ENCODE measurements at places on chromosomes 11 and 22.

DNA sequence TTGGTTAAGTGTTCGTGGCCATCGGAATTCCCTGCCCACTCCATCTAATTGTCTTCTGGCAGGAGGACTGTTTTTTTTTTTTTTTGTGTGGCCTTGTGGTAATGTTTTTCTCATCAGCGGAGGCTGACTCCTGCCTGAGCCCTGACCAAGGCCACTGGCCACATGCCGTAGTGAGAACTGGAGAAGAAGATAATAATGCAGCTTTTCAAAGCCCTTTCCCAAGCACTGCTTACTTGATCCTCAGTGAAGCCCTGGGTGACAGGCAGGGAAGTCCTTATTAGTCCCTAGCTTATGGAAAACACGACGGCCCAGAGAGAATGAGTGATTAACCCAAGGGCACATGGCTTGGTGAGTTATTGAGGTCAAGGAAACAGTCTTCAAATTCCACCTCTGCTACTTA is 71.2 kb downstream of the ADM start:
- no peak for DNase-seq

DNA sequence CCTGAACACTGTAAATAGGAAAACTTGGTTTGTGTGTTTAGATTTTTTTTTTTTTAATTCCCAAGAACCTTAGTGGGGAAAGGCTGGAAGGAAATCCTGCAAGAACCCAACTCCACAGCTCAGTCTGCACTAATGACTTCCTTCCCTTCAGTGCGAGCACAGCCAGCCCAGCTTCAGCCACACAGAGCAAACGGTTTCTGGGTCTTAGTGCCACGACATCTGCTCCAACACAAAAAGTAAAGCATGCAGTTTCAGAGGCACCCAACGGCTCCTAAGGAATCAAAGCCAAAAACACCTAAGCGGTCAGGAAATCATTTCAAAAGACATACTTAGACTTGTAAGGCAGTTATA is 236.1 kb downstream of the TTC28 start:
- peak; percentile 96 for DNase-seq

GRCh38 chr11:72040491-72041363 is 39.6 kb downstream of the NUMA1 start:
- peak; percentile 99 for DNase-seq

DNA sequence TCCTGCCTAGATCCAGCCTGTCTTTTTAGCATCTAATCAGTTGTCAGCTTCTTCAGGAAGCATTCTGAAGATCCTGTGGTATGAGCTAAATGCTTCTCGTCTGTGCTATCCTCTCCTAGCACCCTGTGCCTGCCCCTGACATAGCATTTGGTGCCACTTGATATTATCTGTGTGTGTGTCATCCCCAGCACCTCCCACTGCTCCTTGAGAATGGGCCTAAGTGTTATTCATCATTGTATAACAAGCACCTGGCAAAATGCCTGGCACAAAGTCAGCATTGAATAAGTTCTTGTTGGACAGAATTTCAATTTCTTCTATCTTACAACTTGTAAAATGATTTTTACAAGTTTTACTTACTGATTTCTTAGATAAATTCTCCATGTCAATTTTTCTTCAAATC is 28.1 kb upstream of the OLFML1 start:
- no peak for DNase-seq

- DNase-seq = peak; percentile 88
Measured at GRCh38 chr11:20158597-20159257, 1.5 kb downstream of the DBX1 start.

DNA sequence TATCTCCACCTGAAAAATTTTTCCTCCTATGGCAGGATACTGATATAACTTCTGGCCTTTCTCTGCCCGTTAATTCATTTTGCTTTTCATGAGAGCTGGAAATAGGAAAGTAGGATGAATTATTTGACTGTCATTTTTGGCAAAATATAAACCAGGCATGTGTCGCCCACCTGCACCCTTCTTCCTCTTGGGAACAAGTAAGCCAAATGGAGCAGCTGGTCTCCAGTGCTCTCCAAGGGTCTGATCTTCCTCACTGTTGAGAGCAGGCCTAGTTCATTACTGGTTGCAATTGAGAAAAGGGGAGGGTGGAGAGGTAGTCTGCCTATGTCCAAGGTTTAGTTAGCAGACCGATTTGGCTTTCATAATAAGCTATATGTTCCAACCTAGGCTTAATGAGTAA is 582.2 kb downstream of the DLG2 start:
- DNase-seq = peak; percentile 13

- no peak for DNase-seq
Measured at GRCh38 chr22:36756031-36756430, 19.9 kb downstream of the IFT27 start.

DNA sequence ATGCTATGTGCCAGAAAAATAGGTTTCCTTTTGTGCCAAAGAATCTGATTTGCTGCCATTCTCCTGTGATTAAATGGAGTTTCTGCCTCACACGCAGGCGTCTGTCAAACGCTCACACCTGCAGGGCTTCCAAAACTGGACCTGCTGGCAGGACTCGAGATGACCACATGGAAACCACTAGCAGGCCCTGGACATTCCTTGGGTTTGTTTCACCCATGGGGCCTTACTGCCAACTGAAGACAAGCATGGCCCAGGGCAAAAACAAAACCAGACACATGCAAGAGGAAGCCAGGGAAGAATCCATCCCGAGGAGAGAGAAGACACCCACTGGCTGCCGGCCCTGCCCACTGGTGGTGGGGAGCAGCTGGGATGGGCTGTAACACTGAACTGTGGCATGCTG is 55.9 kb upstream of the MN1 start:
- no peak for DNase-seq

DNA sequence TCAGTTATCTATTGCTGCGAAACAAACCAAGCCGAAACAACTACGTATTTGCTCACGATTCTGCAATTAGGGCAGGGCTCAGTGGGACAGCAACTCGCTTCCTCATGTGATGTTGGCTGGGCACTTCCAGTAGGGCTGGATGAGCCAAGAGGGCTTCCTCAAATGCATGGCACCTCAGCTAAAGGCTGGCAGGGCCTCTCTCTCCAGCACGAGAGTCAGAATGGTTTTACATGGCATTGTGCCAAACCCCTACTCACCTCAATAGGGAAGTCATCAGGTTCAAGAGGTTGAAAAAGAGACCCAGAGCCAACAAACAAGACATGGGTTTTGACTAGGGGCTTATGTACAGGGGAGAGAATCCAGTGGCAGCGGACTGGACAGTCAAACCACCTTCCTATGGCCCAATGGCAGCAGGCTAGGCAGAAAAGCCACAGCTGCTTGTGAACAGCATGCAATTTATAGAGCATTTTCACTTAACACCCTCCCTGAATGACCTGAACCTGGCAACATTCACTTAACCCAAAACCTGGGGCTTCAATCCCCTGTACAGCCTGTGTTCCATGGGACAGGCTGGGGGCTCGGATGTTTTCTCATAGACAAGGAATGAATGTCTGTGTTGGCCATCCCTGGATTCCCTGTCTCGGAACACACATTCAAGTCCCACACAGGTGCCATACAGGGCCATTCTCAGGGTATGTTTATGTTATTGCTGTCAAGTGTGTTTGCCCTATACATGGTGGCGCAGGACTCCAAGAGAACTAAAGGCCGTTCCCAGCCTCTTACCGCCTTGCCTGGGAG is 154.2 kb upstream of the NAV2 start:
- DNase-seq = no peak

- no peak for DNase-seq
Measured at GRCh38 chr11:23570828-23571227, 710.6 kb upstream of the CCDC179 start.

DNA sequence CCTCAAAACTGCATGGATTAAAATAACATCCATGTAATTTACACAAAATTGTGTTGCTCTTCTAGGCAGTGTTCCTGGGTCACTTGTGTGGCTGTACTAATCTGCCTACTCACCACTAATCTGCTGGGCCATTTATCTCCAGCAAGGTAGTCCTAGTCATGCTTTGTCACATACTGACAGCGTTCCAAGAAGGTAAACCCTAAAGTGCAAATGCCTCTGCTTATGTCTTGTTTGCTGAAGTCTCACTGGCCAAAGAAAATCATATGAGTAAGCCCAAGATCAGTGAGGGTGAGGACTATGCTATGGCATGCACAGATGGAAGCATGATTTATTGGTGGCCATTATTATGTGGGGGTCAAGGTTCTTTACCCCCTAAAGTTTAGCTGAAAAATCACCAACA is 630.2 kb upstream of the LUZP2 start:
- no peak for DNase-seq

DNA sequence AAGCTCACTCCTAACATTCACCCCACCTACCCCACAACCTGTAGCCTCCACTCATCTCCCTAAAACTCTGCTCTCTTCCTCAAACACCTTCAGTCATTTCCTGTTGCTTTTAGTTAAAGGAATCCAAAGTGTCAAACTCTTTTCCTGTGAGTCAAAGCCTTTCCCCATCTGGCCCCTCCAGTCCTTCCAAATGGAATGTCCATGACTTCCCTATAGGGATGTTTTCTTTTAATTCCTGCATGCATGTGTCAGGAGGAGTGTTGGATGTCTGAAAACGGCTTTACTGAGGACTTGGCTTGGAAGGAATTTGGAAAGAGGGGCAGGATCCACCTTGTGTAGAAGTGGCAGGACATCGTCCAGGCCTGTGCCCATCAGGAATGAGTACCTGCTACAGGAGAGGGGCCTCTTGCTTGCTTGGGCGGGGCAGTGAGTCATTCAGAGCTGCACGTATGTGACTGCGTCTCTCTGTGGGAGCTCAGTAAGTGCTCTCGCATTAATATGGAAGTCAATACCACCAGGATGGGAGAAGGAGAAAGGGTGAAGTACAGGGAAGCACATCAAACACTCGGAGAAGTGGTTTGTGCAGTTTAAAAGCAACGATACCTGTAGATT is 491.9 kb downstream of the OPCML start:
- DNase-seq = no peak

Data from muscle of leg (tissue), 16 donors.